ENCODE measurements at places on chromosomes 2 and 18.

DNA sequence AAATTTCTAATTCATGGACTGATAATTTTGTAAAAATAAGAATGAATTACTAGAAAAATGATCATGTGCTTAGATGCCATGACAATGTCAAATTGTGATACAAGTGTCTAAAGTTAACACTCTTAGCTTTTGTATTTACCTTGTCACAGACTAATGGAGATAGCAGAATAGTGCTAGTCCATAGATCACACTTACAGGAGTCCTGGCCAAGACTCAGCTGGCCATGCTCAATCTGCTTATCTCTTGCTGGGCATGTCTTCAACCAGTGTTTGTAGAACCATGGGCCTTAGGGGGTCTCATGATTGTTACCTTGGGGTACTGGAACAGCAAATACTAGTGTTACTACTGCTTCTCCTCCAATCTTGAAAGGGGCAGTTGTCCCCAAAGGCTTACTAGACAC lies 44.0 kb downstream of the TET3 start:
- no peak for DNase-seq

DNA sequence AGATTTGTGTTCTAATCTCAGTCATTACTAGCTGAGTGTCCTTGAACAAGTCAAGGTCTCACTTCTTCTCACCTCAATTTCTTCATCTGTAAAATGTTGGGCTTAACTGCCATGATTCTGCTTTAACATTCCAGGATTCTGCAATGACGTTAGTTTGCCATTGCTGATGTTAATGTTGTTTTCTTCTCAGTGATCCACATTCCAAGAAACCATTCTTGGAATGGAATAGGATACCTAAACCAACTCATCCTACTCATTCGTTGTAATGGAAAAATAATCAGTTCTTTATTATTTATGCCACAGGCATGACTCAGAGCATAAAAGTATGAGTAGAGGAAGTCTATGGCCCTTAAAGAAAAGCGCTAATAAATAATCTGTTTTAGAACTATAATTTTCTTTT lies 140.2 kb upstream of the ETAA1 start:
- DNase-seq = no peak

GRCh38 chr2:202290970-202291369 lies 25.4 kb downstream of the NOP58 start:
- DNase-seq = no peak

DNA sequence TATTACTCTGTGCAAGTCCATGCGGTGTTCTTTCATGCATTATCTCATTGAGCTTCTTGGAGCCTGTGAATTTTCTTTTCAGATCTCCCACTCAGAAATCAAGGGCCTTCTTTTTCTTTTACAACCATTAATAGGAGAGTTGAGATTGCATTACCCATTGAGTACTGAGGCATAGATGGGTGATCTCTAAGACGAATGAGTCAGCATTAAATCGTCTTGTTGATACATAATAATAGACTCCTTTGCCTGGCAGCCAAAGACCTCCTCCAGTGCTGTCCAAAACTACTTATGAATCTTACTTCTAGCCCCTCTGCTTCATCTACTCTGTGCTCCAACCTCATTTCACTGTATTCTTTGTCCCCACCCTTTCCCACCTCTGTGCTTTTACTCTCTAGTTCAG lies 180.5 kb downstream of the AGPS start:
- no peak for DNase-seq

DNA sequence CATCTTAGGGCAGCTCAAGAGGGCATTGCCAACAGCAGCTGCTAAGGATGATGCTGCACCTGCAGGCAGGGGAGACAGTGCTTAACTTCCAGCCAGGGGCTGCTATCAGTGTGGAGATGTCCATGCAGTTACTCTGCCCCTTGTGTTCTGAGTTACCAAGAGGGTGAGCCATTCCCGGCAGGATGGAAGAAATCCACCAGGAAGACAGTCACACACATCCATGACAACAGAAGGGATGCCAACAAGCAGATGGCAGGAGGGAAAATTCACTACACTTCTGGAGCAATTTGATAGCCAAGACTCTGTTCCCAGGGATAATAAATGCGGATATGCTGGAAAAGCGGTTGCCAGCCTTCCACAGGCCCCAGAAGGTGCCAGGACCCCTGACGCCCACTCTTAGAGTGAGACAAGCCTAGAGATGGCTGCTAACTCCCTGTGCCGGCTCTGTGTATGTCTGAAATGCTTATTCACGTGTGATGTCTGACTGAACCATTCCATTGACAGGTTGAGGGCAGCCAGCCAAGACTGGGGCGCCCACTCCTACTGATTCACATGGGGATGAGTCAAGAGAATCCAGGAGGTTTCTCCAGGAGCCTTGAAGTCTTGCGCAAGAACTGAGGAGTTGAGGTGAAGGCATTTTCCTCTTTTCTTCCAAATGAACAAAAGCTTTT lies 24.5 kb downstream of the LOXHD1 start:
- DNase-seq = no peak

- DNase-seq = peak; percentile 50
These were observed 239.0 kb downstream of the PHLPP1 start for GRCh38 chr18:62954366-62954765.

DNA sequence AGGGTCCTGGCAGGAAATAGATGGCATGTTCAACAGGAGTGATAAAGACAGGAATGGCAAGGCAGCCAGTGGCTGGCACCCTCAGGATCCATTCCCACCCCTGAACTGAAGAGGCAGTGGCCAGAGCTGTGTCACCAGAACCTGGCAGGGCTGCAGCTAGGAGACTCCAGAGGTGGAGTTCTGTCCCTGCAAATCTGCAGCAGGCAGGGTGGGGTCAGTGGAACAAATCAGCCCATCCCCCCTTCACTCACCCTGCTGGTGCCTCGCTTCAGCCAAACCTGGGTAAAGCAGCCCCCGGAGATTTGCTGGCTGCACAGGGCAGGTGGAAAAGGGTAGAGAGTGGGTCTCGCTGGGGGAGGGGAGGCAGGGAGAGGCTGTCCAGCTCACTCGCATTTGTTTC lies 12.7 kb downstream of the INPP5D start:
- DNase-seq = no peak

- DNase-seq = no peak
These were observed 111.3 kb upstream of the REV1 start for GRCh38 chr2:99600981-99601651.

DNA sequence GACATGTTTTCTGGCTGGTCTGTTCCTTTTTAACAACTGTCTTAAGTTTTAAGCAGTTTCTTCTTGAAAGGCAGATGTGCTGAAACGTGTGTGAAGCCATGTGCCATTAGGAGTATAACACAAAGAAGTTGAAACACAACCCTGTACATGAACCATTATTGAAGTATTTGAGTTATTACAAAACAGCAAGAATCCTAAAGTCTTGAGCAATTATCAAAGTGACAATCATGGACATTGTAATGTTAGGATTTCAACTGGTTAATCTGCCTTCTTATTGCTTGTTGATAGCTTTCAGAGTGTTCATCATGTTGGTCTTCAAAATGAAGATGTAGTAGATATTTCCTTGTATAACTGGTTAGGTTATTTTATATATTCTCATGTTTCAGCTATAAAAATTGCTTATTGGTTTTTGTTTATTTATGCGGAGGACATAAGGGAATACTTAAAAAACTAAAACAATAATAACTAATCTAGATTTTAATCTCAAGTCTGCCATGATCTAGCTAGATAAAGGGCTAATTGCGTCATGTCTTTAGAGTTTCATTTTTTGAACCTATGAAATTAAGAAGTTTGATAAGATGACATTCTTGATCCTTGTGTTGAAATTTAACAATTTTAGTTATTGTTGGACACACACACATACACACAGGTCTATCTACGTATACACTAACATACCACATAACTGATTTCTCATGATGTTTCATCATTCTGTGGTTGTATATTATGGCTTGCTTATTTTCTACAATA lies 21.1 kb downstream of the PPP1R1C start:
- DNase-seq = no peak

Measured in Jurkat, Clone E6-1 (cell line).